Ammon's horn (tissue), 1 donor: ENCODE measurements at places on chromosomes 11 and 22.

DNA sequence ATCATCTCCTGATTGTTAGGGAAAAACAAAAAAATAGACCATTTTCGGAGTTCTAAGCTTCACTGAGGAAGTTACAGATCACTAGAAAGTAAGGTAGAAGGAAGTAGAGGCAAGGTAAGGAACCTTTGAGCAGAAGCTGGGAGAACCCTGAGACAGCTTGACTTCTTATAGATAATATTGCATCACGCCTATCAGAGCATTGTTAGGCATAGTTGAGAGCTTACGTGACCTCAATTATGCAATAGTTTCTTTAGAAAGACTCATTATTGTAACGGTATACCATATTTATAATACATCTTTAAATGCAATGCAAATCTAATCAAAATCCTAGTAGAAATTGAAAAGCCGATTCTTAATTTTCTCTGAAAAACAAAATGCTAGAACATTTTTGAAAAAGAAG is 4.9 kb downstream of the TBRG1 start:
- DNase-seq: no peak

GRCh38 chr11:46537121-46537520 is 56.7 kb downstream of the AMBRA1 start:
- DNase-seq: no peak

- DNase-seq: no peak
Observed at GRCh38 chr22:37708580-37709444, 12.0 kb downstream of the TRIOBP start.

GRCh38 chr11:2160736-2161259 is at the start of gene INS:
INS (minus strand) TSS chr11:2161209; CDS start chr11:2160971, 238 bp downstream.
- no peak for DNase-seq

GRCh38 chr11:126841999-126842398 is 158.6 kb downstream of the KIRREL3 start:
- DNase-seq: no peak

GRCh38 chr11:79050786-79051185 is 390.0 kb downstream of the TENM4 start:
- no peak for DNase-seq

GRCh38 chr11:33733980-33734379 is 2.2 kb downstream of the CD59 start:
- no peak for DNase-seq
